ENCODE measurements at places on chromosomes 4 and X. TPM values are rescaled to one million over a fixed set of nuclear protein-coding genes. Genes with fewer than 3 reads are reported as not detected.

The MAPK10 gene
- 0.17 TPM for total RNA-seq

The NWD2 gene
- not detected for total RNA-seq

The PNMA6E gene
- not detected for total RNA-seq

The MYL5 gene
- not detected for total RNA-seq

The SH3RF1 gene
- 1.3 TPM for total RNA-seq

The DUX4 gene
- not detected for total RNA-seq
